ENCODE measurements at places on chromosomes 11 and 22. TPM values are rescaled to one million over a fixed set of nuclear protein-coding genes. Genes with fewer than 3 reads are reported as not detected.

NDUFS3 gene
- 56.9 TPM for total RNA-seq

NCF4 gene
- 0.36 TPM for total RNA-seq

GRCh38 chr11:65492637-65493366 lies 6.0 kb upstream of the MALAT1 start:
- peak; percentile 71 for DNase-seq

DNA sequence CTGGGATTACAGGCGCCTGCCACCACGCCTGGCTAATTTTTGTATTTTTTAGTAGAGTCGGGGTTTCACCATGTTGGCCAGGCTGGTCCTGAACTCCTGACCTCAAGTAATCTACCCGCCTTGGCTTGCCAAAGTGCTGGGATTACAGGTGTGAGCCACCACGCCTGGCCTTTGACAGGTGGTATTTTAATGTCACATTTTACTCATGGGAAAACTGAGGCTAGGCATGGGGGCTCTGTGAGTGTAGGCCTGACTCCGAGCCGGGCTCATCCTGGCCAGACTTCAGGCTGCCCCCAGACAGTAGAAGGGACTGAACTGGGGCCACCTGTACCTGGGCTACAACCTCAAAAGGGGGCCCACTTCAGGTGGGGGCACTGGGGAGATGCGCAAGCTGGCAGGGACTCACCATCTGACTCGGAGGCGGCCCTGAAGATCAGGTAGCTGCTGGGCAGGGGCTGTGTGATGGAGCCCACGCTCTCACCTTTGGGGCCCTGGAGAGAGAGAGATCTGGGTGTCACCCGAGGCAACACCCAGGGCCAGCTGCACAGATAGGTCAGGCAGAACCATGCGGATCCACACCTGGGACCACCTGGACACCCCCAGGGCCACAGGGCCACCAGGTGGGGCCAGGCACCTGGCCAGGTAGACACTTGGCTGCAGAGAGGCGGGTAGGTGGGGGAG lies 45.8 kb downstream of the OSBPL5 start:
- no peak for DNase-seq

SLC22A12 gene
- total RNA-seq: not detected

DNA sequence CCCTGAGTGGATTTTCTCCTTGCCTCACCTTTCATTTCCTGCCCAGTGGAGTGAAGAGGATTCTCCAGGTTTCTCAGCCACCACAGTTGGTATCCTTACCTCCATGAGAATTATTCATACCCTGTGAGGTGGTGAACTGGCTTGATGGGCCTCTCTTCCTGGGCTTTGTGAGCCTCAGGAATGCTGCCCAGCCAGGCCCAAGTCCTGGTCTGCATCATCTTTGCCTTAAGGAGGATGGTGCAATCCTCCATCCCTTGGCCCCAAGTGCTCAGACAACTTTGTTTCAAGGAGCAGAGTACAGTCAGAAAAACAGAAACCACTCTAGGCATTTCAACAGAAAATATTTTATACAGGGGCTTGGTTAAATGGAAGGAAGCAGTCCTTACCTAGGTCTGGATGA lies 114.2 kb upstream of the CADM1 start:
- no peak for DNase-seq

CHST1 gene
- total RNA-seq: 1.5 TPM

POTEH gene
- under 0.01 TPM for total RNA-seq

GRCh38 chr11:45870706-45871105 lies 14.7 kb upstream of the MAPK8IP1 start:
- no peak for DNase-seq

GRCh38 chr11:25612806-25613205 lies 719.1 kb upstream of the ANO3 start:
- no peak for DNase-seq

RAC2 gene
- 13.6 TPM for total RNA-seq

USH1C gene
- not detected for total RNA-seq

DNA sequence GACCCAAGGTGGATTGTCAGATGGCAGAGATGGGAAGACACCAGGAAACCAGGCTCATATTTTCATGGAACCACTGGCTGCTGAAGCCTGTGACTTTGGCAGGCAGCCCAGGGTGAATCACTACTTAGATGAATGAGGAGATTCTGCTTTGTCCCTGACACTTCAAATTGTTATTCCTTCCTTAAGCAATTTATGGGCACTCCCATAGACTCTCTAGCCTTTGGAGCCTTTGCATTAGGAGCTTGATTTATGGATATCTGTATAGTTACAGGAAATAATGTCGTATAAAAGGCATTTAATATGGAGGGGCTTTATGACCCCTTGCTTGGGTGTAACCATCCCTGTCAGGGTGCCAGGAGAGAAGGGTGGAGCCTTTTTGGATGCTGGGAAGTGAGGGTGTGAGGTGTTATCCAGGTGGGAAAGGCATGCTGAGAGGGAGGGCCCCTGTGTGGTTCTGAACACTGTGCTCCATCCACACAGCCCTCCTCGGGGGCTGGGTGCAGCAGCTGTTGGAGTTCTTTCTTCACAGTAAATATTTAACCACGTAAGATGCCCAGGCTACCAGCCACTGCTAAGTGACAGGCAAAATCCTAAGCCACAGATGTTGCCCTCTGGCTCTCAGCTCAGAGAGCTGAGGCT lies 35.3 kb downstream of the IL18 start:
- peak; percentile 69 for DNase-seq

GRCh38 chr11:126202646-126203359 lies 8.6 kb downstream of the RPUSD4 start:
- no peak for DNase-seq

DNA sequence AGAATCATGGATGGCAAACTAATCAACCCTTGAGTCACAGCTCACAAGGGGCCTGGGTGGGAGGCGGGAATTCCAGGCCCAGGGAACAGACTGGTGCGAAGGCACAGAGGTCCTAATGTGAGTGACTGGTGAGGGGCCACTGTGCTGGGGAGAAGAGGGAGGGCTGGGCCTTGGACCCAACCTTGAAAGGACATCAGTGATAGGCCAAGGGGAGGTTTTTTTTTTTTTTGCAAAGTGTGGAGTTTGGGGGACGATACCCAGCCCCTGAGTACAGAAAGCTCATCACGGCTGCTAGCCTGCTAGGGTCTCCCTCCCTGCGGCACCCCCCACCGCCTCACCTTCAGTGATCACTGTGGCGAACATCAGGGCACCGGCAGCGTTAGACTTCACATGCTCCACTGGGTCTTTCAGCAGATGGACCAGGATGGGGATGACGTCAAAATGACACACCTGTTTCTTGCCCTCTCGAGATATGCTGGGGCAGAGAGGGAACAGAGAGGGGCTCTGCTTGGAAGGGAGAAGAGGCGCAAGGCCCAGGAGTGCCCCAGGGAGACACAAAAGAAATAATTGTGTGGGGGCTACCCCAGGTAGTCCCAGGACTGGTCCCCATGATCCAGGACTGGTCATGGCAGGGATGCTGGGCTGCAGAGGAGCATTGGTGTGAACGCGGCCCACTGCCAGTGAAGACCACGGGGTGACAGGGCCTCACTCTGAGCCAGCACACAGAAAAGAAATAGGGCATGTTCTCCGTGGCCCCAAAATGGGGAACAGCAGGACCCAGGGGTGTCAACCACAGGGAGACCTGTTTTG lies 8.6 kb upstream of the GNAZ start:
- DNase-seq: peak; percentile 46

DNA sequence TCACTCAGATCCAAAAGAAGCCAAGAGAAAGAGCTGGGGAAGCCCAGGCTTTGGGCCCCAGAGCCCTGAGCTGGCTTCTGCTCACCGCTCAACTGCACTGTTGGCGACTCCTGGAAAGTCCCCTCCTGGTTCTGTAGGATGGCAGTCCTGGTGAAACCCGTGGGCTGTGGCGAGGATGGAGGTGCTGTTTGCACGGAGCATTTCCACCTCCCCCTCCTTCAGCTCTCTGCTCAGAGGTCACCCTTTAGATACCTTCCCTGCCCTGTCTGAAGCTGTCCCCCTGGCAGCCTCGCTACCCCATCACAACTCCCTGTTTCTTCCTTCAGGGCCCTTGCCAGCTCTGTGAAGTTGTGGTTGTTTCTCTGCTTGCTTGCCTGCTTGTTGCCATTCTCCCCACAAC lies 97.8 kb downstream of the MYO18B start:
- no peak for DNase-seq

SMARCB1 gene
- 51.3 TPM for total RNA-seq

DNA sequence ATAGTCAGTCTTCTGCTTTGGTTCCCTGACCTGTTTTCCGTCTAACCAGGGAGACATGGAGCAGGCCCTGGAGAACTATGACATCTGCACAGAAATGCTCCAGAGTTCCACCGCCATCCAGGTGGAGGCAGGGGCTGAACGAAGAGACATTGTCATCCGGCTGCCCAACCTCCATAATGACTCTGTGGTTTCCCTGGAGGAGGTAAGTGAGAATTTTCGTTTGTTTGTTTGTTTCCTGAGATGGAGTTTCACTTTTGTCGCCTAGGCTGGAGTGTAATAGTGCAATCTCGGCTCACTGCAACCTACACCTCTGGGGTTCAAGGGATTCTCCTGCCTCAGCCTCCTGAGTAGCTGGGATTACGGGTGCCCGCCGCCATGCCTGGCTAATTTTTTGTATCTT lies 52.9 kb downstream of the CABIN1 start:
- no peak for DNase-seq

CEND1 gene
- not detected for total RNA-seq

DNA sequence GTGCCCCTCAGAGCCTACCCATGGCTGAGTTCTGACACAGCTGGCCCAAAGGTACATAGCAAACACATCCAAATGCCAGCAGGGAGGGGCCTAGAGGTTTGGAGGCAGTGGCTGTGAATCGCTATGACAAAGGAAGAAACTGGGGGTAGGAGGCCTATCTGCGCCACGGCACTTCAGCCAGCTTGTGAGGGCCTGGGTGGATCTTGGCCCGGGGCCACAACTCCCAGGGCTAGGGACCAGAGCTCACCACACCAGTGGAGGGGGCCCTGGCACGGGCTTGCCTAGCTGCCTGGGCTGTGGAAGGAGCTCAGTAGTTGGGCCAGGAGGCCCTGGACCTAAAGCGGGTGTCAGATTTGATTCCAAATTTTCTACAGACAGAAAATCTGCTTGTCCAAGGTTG lies 9.4 kb upstream of the NAP1L4 start:
- DNase-seq: no peak

UBQLN3 gene
- total RNA-seq: under 0.01 TPM

TMEM45B gene
- not detected for total RNA-seq

DNA sequence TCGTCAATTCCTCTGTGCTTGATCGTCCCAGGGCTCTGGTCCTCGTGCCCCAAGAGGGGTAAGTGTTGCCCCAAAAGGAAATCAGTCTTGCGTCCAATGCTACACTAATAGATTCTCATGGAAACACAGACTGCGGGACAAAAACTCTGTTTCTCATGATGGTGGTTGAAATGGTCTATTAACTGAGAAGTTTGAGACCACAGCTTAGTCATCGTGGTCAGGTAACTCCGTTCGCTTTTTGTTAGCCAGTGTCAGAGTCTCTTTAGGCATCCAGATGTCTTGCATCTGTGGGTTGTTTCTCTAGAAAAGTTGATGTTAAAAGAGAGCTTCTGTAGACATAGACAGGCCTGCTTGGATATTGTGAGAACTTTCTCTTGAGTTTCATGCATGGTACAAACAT lies 104.6 kb upstream of the SORL1-AS1 start:
- DNase-seq: no peak

DNA sequence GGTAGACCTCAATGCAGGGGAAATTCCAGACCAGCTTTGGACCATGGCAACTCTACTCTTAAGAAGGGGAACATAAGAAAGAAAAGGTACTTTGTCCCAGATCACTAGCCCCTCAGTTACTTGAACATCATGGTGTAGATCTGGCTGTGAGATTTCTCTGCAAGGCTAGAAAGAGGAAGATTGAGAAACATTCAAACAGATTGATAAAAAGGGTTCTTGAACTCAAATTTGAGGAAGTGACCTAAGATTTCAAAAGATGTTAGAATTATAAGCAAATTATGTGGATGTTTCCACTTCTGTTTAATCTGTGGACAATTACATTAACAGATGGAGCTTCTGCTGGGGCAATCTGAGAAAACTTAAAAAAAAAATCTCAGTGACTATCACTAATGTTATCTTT lies 21.8 kb upstream of the UPB1 start:
- no peak for DNase-seq

DNA sequence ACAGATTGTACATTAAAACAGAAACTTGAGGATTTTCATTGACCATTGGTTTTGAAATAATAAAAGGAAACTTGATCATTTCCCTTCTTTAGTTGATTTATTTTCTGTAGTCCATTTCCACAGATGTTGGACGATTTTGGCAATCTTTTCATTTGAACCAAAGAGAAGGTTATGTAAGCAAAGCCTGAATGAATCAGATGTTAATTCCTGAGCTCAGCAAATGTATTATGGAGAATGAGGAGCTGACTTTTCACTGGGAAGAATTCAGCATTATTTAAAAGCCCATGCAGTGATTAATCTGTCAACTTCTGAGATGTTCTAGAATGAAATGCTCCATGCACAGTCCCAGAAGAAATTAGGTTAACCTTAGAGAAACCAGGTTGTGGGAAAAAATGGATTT lies 29.0 kb downstream of the ELMOD1 start:
- no peak for DNase-seq

HBG1 gene
- not detected for total RNA-seq

DNA sequence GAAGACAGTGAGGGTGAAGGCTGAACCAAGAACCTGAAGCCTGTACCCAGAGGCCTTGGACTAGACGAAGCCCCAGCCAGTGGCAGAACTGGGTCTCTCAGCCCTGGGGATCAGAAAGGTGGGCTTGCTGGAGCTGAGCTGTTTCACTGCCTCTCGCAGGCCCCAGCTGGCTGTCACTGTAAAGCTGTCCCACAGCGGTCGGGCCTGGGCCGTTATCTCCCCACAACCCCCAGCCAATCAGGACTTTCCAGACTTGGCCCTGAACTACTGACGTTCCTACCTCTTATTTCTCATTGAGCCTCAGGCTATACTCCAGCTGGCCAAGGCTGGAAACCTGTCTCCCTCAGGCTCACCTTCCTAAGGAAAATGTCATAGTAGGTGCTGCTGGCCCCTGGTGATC lies 4.1 kb downstream of the PPP1CA start:
- peak; percentile 74 for DNase-seq

DNA sequence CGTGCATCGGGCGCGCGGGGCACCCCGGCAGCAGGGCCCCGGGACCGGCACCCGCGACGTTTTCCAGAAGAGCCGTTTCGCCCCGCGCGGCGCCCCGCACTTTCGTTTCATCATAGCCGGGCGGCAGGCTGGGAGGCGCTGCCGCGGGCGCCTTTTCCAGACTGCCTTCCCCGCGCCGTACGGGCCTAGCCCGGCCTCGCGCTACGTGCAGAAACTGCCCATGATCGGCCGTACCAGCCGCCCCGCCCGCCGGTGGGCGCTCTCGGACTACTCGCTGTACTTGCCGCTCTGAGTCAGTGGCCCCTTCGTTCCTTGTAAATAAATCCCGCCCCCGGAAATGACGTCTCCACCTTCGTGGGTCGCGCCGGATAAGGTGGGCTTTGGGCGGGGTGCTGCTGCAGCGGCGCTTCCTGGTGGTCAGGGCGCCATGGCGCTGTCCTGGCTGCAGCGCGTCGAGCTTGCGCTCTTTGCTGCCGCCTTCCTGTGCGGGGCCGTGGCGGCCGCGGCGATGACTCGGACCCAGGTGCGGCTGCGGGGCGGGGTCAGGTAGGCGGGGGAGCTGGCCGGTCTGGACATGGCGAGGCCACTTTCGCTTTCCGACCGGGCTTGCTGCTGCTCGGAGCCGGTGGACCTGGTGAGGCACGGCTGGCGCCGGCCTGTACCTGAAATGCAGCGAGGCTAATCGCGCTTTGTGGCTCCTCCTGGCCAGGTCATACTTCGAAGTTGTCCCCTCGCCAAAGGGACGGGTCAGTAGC lies at the start of gene TMEM179B:
TMEM179B (plus strand) TSS at position 398 of the 755 bp plus-strand sequence; CDS start at position 428, 30 bp downstream.
- peak; percentile 99 for DNase-seq

ENTHD1 gene
- total RNA-seq: not detected

- peak; percentile 72 for DNase-seq
Measured at GRCh38 chr22:37291559-37292298, 9.4 kb downstream of the CYTH4 start.

Data from osteoblast (primary cell).